CD4-positive, alpha-beta T cell treated with Interleukin-6 at 100 ng/mL for 8 hours (primary cell): ENCODE measurements at places on chromosomes 13 and 19.

DNA sequence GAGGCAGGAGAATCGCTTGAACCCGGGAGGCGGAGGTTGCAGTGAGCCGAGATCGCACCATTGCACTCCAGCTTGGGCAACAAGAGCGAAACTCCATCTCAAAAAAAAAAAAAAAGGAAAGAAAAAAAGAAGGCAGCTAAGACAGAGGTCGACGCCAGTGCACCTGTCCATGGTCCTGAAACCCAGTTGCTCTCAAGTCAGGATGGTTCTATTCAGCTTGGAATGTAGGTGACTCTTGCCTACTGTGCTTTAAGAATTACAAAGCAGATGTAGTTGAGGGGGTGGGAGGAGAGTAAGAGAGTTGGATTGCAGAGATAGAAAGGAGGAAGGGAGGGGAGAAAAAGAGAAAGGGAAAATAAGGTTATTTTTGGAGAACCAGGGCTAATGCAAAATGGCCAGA is 18.7 kb downstream of the CACNG7 start:
- DNase-seq: no peak

DNA sequence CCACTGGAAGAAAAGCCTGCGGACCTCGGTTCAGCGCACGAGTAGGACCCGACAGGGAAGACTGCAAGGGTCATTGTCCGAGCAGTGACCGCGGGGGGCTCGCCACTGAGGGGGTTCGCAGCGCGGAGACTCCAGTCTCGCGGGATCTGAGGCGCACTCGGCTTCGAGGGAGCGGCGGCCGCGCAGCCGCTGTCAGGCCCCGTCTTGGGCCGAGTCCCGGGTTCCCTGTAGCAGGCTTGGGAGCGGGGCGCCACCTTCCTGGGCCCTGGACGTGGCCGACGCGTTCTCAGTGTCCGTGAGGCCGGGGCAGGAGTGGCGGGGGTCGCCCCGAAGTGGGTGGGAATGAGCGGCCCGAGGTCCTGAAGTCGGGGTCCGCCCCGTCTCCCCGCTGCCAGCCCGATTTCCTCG is 474 bp upstream of the FAM174C start:
- DNase-seq: no peak

GRCh38 chr13:98232456-98232855 is 55.4 kb upstream of the RNF113B start:
- DNase-seq: no peak

DNA sequence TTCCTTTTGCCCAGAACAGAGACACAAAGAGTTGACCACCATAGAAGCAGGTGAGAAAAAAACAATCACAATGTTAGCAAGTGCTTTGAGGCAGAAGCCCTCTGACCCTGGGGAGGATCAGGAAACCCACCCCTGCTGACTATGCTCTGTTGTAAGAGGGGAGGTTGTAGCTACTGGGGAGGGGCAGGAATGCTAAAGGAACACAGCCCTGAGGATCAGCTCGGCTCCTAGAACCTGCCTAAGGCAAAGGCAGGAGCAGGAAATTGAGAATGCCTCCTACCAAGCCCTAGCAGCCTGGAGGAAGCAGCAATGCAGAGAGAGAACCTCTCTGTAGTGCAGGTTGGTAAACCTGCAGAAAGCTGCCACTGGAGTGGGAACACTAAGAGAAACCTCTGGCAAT is 624.0 kb upstream of the KLF12 start:
- DNase-seq: no peak
